ENCODE measurements at places on chromosomes 3 and 15.

DNA sequence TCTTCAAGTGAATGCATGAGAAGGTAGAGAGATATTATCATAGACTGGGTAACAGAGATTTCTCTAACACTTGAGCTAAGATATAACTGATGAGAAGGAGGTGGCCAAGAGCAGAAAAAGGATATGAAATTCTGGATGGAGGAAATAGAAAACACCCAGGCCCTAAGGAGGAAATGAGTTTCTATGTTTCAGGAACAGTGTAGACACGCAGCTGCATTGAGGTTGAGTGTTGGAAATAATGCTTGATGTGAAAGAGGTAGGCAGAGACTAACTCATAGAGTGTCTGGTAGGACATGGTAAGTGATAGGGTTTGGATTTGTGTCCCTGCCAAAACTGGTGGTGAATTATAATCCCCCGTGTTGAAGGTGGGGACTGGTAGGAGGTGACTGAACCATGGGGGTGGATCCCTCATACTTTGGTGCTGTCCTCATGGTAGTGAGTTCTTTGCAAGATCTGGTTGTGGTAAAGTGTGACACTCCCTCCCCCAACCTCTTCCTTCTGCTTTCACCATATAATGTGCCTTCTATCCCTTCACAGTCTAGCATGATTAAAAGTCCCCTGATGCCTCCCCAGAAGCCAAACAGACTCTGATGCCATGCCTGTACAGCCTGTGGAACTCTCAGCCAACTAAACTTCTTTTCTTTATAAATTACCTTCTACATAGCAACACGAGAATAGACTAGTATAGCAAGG lies 787.3 kb downstream of the EDEM1 start:
- DNase-seq, result no peak

- DNase-seq, result no peak
These were observed 62.0 kb downstream of the TTBK2 start for GRCh38 chr15:42858540-42858939.

GRCh38 chr3:8822141-8822540 lies 52.7 kb upstream of the OXTR start:
- DNase-seq, result no peak

DNA sequence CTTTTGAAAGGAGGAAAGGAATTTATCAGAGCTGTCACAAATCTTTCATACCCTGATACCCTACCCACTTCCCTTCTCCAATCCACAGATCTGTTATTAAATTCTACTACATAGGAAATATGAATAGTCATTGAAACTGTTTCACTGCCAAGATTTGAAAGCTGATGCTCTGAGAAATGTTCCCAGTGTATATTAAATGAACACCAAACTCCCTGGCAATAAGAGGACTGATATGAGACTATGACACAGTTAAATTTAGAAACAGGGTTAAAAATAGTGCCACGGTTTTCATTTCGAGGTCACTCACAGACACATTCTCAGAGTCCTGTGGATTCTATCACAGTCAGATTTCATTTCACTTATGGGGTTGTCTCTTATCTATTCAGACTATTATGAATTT lies 27.2 kb upstream of the GBE1 start:
- no peak for DNase-seq

DNA sequence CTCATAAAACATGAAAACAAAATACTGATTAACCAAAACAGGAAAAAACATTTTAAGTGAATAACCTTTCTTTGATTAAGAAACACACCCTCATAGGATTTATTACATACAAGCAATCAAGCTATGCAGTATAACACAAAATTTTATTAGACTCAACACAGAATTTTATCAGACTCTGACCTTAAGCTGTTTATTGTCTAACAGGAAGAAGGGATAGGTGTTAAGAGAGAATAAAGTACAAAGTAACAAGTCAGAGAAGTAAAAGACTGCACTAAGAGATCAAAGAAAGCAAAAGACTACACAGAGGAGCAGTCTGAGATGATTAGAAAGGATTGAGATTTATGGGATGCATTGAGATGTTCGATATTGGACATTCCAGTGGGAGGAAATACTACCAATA lies 37.6 kb downstream of the ICE2 start:
- DNase-seq, result no peak

- DNase-seq, result no peak
These were observed 52.3 kb downstream of the ADAM10 start for GRCh38 chr15:58697220-58697619.

DNA sequence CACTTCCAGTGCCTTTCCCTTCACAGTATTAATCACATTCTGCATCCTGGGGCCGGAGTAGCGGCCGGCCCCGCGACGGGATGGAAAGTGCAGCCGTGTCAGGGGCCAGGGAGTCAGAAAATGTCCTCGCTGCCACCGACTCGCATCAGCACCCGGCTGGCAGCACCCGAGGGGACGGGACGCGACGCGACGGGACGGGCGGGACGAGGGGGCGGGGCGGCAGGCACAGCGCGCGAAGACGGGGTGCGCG lies 353 bp downstream of the ATG3 start:
- DNase-seq, result no peak

- no peak for DNase-seq
These were observed 1042.1 kb downstream of the TUSC7 start for GRCh38 chr3:117751651-117752050.

- DNase-seq, result no peak
These were observed 20.1 kb downstream of the EID1 start for GRCh38 chr15:48898032-48898431.

Data from NB4 (cell line).